Epithelial cell of proximal tubule (primary cell): ENCODE measurements at places on chromosomes 5 and 9. TPM values are rescaled to one million over a fixed set of nuclear protein-coding genes. Genes with fewer than 3 reads are reported as not detected.

ARL15 gene
- total RNA-seq, result 1.9 and 3.0 TPM in 2 replicates

SPINK4 gene
- not detected in 2 replicates for total RNA-seq

TEK gene
- not detected in 2 replicates for total RNA-seq

AQP7 gene
- total RNA-seq, result not detected in 2 replicates

FYB1 gene
- not detected in 2 replicates for total RNA-seq

ACOT12 gene
- not detected in 2 replicates for total RNA-seq

FAM78A gene
- under 0.01 and 0.29 TPM in 2 replicates for total RNA-seq

SLC9A3 gene
- 1.3 and 3.2 TPM in 2 replicates for total RNA-seq

NR6A1 gene
- total RNA-seq, result 1.1 and 2.0 TPM in 2 replicates

CD274 gene
- 16.1 and 22.1 TPM in 2 replicates for total RNA-seq

FOXE1 gene
- total RNA-seq, result 0.35 and 1.1 TPM in 2 replicates

PCDHGA10 gene
- total RNA-seq, result 0.58 and 1.9 TPM in 2 replicates

PCDHGA11 gene
- total RNA-seq, result 2.6 and 2.7 TPM in 2 replicates

AGXT2 gene
- not detected in 2 replicates for total RNA-seq

SVEP1 gene
- 0.29 and 0.35 TPM in 2 replicates for total RNA-seq

SARDH gene
- 0.07 and 0.92 TPM in 2 replicates for total RNA-seq

PCSK1 gene
- total RNA-seq, result not detected in 2 replicates

PLAC8L1 gene
- total RNA-seq, result 0.58 TPM in 1 of 2 replicates, not detected in the other

SPRY4 gene
- total RNA-seq, result 10.9 and 19.9 TPM in 2 replicates

PCDHGC5 gene
- total RNA-seq, result 0.06 TPM in 1 of 2 replicates, not detected in the other

KIF4B gene
- not detected in 2 replicates for total RNA-seq

PRR7 gene
- 28.4 and 30.9 TPM in 2 replicates for total RNA-seq

CTXN3 gene
- total RNA-seq, result not detected in 2 replicates

TBC1D9B gene
- 67.5 and 69.0 TPM in 2 replicates for total RNA-seq

PIK3R1 gene
- 5.9 and 6.8 TPM in 2 replicates for total RNA-seq

SLC34A3 gene
- total RNA-seq, result 0.07 TPM in 1 of 2 replicates, not detected in the other

PCDHA1 gene
- not detected in 2 replicates for total RNA-seq

SH3TC2 gene
- total RNA-seq, result 2.3 and 2.7 TPM in 2 replicates

CBY3 gene
- total RNA-seq, result not detected in 2 replicates

FGF10 gene
- not detected in 2 replicates for total RNA-seq

DNAI1 gene
- 0.06 TPM in 1 of 2 replicates, not detected in the other for total RNA-seq

SLC36A3 gene
- total RNA-seq, result not detected in 2 replicates

RANBP17 gene
- 3.3 and 15.0 TPM in 2 replicates for total RNA-seq

ZNF618 gene
- total RNA-seq, result 3.9 and 5.6 TPM in 2 replicates

ADAMTSL1 gene
- total RNA-seq, result 2.8 and 4.6 TPM in 2 replicates

QRFP gene
- not detected in 2 replicates for total RNA-seq

LVRN gene
- 0.58 TPM in 1 of 2 replicates, not detected in the other for total RNA-seq

TAS2R1 gene
- not detected in 2 replicates for total RNA-seq

PCDHGB7 gene
- total RNA-seq, result 0.65 and 2.8 TPM in 2 replicates

PCDHGA7 gene
- total RNA-seq, result 0.23 and 0.29 TPM in 2 replicates
